ENCODE measurements at places on chromosomes 13 and 19.

- no peak for ATAC-seq
Observed at GRCh38 chr19:56126983-56127780, 6.1 kb upstream of the ZNF787 start.

DNA sequence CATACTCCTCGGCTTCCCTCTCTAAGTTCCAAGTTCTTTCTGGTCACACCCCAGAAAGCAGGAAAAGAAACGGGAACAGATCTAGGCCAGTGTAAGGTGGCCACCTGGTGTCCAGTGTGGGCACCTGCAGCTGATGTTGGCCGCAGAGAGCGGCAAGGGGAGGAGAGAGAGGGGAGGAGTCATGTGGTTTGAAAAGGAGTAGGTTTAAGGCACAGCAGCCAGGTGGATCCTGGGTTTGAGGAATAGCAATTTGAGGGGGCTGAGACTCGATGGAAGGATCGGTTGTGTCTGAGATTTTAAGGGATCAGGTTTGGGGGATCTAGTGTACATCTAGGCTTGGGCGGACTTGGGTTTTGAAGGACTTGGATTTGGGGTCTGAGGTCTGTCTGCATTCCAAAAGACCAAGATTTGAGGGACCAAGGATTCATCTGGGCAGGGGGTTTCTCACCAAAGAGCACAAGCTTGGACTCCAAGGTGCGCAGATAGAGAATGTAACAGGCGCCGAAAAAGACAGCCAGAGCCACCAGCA is 1.2 kb downstream of the RABAC1 start:
- ATAC-seq = peak; percentile 80

DNA sequence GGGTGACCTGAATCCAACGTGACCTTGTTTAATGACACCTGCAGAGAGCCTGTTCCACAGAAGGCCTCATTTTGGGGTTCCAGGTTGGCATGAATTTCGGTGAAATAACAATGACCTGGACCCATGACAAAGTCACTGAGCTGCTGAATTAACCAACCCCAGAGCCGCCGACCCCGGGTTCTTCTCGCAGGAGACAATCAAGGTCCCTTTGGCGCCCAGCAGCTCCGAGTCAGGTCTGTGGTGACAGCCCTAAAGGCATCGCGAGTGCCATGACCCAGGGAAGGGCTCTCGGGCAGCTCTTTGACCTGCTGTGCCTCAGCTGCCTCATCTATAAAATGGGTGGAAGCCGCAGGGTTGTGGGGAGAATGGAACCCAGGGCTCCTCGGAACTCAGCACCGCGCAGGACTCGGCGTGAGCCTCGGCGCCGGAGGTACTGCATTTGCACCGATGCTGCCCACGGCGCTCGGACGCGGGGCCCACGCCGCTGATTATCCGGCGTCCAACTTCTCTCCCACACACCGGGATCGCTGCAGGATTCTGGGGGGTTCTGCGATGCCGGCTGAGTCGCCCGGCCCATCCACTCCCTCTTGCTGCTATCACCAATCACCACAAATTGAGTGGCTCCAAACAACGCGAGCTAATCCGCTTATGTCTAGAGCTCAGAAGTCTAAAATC is 5.7 kb downstream of the SHC2 start:
- ATAC-seq = no peak

GRCh38 chr13:98406427-98406826 is 170.5 kb downstream of the STK24 start:
- ATAC-seq = no peak

DNA sequence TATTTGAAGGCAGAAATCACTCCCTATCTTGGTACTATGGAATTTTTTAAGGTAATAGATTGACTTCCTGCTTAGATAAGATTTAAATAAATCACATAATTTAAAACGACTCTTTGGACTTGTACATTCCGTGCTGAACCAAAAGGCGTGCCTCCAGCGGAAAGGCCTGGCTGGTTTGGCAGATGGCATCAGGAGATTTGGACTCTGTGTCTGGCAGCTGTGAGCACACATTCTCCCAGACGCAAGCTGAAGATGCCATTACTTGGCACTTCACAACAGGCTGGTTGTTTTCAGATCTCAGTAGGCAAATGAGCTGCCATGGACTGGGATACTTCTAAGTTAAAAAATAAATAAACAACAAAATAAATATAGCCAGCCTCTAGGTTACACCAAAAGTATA is 104.5 kb upstream of the SLC15A1 start:
- no peak for ATAC-seq

DNA sequence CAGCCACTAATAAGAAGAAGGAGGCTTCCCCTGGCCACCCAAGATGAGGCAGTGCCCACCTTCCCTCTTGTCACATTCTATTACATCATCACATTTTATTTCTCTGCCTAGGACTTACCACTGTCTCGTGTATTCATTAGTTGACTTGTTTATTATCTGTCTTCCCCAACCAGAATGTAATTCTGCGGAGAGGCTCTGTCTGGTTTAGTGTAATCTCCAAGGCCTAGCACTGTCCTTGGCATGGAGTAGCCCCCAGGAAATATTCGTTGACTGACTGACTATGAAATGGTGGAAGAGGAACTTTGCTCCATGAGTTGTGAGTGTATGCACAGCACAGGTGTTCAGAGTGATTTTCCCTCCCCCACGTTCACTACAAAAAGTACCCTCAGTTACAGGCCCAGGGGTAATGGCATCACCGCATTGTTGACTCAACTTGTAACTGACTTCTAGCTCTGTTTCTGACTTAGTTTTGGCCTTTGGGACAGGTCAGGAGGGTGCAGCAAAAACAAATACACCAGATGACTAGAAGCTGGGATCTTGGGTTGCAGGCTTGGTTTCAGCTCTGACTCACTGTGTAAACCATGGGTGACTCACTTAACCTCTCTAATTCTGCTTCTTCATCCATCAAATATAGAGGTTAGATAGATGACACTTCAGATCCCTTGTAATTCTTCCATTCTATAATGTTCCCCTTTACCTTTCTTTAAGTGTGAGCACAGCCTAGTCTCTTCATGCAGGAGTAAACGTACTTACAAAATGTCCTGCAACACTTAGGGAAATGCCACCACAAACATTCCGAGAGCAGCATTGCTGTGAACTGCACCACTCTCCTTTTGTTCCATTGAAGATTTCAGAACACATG is 229.7 kb downstream of the KCNRG start:
- ATAC-seq = peak; percentile 98

- no peak for ATAC-seq
Observed at GRCh38 chr19:5952193-5953029, 25.5 kb downstream of the RANBP3 start.

GRCh38 chr13:46594374-46595078 is 41.6 kb downstream of the LRCH1 start:
- no peak for ATAC-seq

All from SK-N-SH treated with all-trans-retinoic acid at 6 μM for 48 hours (cell line).